ENCODE measurements at places on chromosomes 16 and 17.

DNA sequence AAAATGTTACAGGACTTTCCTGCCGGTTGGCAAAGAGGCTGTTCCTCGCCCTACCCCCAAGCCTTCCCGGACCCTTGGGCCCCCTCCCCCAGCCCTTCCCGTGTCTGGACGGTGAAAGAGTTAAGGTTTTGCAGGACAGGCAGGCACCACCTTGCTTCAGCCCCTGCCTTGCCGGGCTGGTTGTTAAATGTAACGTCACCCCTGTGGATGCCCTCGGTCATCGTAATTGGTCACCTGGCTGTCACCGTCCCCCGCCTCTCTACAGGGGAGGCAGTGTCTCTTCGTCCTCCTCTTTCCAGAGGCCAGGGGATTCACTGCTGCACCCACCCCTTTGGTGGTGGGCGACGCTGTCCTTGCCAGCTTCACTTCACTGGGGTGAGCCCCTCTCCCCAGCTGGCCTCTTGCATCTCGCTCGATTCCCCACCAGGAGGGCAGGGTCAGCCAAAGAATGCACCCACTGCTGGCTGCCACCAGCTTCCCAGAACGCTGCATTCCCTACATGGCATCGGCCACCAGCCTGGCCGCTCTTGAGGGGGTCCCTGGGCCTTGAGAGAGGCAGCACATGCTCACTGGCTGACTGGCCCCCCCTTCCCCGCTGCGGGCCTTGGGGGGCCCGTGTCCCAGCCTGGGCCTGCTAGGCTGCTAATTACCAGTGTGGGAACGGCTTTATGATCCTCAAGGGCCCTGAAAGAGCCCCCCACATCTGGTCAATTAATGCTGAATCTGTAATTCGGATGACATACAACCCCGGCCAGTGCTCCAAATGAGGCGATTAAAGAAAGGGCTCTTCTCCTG lies 25.2 kb upstream of the GSE1 start:
- DNase-seq: no peak

- DNase-seq: no peak
These were observed 21.1 kb upstream of the CORO6 start for GRCh38 chr17:29643817-29644160.

DNA sequence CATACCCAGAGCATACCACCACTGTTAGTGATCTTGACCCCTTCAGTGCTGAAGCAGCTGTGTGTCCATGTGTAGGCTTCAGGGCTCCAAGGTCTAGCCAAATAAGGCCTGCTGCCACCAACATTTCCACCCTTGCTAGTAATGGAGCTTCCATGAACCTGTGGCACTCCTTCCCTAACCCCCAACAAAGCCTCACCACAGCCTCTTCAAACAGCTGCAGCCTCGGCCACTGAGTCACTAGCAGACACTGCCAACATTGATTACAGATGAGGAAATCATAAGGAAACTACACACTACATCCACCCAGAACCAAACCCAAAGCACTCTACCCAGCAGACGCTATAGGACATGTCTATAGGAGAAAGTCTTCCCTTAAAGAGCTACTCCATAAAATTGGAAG lies 610.7 kb downstream of the KCNJ2 start:
- no peak for DNase-seq

- peak; percentile 82 for DNase-seq
These were observed 7.0 kb downstream of the MPP2 start for GRCh38 chr17:43900183-43900857.
